Activated CD4-positive, CD25-positive, alpha-beta regulatory T cell treated with anti-CD3 and anti-CD28 coated beads, Interleukin-2, amount 50 U/mL, for 16 hours (primary cell): ENCODE measurements at places on chromosomes 5 and 9.

GRCh38 chr5:143642791-143643190 lies 169.2 kb upstream of the HMHB1 start:
- DNase-seq, result no peak

GRCh38 chr5:53059281-53059680 lies 50.3 kb downstream of the MOCS2 start:
- DNase-seq, result no peak

DNA sequence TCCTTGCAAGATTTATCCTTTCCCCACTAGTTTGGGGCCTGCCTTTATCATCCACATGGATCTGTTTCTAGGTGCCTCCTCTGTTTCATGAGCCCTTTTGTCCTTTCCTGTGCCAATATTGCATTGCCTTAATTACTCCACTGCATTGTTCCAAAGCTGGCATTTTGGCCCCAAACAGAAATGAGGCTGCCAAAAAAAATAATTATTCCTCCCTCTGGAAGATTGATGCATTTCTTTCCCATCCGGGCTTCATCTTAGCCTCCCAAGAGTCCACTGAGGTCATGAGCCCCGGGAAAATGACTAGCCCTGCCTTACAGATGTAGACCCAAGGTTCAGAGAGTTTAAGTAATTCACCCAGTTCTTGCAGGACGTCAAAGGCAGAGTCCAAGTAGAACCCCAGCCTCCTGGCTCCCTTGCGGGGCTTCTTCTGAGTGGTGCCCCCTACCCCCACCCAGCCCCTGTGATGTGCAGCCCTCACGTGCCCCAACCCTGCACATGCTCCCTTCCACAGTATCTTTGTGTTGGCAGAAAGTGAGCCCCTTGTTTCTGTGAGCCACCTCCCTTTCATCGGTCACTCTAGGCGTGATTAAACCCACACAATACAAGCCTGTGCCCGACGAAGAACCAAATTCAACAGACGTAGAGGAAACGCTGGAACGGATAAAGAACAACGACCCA lies 62.1 kb downstream of the TMOD1 start:
- no peak for DNase-seq

DNA sequence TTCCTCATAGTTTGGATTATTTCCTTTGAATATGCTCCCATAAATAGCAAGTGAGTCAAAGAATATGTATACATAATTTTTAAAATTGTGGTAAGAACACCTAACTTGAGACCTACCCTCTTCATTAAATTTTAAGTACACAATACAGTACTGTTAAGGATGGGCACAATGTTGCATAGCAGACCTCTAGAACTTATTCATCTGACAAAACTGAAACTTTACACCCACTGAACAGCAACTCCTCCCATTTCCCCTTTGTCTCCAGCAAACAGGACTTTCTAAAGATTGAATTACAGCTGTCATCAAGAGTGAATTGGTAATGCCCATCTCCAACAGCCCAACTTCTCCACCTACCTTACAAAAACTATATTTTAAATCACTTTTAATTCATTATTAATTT lies 388.9 kb downstream of the HTR1A start:
- no peak for DNase-seq

GRCh38 chr5:129367883-129368282 lies 92.2 kb upstream of the ADAMTS19 start:
- DNase-seq, result no peak

DNA sequence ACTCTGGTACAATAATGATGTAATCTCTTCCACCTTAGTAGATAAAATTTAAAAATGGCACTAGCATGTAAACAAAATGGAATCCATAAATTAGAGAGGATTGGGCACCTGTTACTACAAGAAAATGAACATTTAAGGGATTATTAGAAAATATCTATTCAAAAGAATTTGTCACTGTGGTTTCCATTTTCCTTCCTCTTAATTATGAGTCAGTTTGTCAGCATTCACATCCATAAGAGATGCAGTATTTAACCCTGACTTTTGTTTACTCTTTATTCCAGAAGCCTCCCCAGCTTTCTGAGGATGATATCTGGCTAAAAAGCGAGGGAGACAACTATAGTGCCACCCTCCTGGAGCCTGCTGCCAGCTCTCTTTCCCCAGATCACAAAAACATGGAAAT lies 72.1 kb downstream of the C9orf152 start:
- DNase-seq, result no peak

- no peak for DNase-seq
Measured at GRCh38 chr9:131449276-131449675, 53.4 kb upstream of the POMT1 start.

- no peak for DNase-seq
Measured at GRCh38 chr5:1246711-1247431, 21.7 kb downstream of the SLC6A18 start.

GRCh38 chr5:165258197-165258771 lies 1752.9 kb downstream of the MAT2B start:
- DNase-seq, result no peak

GRCh38 chr5:133400831-133401351 lies 211.4 kb downstream of the FSTL4 start:
- DNase-seq, result no peak

DNA sequence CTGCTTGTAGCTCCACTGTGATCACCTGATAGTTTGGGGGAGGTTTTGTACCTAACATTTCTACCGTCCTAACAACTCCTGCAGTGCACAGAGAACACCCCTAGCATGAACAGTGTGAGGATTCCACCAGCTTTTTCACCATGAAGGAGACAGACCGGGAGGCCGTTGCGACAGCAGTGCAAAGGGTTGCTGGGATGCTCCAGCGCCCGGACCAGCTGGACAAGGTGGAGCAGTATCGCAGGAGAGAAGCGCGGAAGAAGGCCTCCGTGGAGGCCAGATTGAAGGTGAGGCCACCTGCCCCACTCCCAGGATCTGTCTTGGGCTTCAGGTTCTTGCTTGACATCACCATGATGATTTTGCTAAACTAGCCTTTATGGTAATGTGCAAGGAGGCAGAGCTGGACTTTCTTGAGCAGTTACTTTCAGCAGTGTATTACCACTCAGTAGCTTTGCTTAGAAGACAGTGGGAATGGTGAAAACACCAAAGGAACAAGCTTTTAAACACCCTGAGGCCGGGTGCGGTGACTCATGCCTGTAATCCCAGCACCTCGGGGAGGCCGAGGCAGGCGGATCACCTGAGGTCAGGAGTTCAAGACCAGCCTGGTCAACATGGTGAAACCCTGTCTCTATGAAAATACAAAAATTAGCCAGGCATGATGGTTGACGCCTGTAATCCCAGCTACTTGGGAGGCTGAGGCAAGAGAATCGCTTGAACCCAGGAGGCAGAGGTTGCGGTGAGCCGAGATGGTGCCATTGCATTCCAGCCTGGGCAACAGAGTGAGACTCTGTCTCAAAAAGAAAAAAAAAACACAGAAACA lies 3.3 kb downstream of the EXOC3 start:
- DNase-seq, result no peak

DNA sequence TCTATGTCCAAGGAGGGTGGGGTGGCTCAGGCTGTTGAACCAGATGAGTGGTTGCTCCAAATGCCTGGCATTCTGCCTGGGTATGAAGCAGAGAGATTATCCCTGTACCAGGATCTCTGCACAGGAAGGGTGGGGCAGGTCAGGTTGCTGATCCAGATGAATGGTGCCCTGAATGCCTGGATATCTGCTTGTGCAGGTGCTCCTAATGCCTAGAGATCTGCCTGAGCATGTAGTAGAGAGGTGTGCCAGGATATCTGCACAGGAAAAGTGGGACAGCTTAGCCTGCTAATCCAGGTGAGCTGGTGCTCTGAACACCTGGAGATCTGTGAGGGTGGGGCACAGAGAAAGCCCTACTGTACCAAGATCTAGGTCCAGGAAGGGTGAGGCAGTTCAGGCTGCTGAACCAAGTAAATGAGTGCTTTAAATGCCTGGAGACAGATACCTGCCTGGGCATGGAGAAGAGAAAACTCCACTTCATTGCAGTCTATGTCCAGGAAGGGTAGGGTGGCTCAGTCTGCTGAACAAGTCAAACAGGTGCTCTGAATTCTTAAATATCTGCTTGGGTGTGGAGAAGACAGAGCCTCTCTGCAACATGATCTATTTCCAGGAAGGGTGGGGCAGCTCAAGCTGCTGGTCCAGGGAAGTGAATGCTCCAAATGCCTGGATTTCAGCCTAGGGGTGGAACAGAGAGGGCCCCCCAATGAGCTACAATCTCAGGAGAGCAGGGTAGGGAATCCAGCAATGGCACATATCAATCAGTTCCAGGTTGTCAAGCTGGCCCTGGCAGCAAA lies 189.4 kb upstream of the DMRTA1 start:
- DNase-seq, result no peak

- peak; percentile 2 for DNase-seq
Measured at GRCh38 chr5:147188200-147189108, 46.4 kb upstream of the STK32A start.

GRCh38 chr5:10521466-10522223 lies 42.2 kb upstream of the ANKRD33B start:
- no peak for DNase-seq

GRCh38 chr5:36998578-36998977 lies 122.0 kb downstream of the NIPBL start:
- DNase-seq, result no peak

DNA sequence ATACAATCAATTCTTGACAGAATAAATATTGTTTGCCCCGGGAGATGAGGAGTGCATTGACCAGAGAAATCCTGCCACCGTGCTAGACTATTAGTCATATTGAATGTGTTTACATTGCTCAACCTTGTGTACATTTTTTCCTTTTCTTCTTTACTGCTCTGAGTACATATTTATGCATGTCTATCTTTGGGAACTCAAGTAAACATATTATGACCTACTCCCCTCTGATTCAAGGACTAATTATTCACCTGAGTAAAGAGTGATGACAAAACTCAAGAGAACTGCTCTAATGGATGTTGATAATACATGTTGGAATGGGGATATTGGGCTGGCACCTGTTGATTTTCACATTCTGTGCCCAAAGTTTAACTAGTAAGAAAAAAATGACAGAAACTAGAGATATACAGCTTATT lies 3.9 kb upstream of the SPINK1 start:
- DNase-seq, result no peak
